NK-92 treated with Interleukin-12 subunit alpha and Interleukin-12 subunit beta, amount 100 ng/mL, for 24 hours (cell line): ENCODE measurements at places on chromosomes 7 and 10.

- no peak for DNase-seq
Observed at GRCh38 chr10:3848005-3848774, 63.2 kb upstream of the KLF6 start.

- peak; percentile 38 for DNase-seq
Observed at GRCh38 chr10:71684356-71685173, 35.0 kb downstream of the C10orf105 start.

DNA sequence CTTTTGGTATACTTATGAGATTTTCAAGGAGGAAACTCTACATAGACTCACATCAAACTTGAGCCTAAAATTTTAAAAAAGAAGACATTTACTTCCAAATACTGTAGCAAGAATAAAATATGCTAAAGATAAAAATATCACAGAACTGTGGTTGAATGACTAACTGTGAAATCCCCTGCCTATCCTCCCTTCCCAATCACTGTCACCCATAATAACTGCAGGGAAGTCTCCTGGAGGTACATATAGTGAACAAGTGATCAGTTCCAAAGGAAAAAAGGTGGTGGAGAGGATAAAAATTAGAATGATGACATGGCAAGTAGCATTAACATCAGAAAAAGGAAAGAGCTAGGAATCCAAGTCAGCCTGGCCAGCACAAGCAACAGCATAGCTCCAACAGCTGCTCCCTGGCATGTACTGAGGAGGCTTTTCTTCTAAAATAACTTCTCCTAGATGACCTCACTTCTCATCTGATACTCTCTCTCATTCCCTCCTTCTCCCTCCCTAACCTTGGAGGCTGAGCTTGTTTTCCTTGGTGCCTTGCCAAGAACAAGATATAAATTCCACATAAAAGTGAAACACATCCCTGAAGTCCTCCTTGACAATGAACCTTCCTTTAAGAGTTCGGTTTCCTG lies 124.0 kb downstream of the IQUB start:
- no peak for DNase-seq

DNA sequence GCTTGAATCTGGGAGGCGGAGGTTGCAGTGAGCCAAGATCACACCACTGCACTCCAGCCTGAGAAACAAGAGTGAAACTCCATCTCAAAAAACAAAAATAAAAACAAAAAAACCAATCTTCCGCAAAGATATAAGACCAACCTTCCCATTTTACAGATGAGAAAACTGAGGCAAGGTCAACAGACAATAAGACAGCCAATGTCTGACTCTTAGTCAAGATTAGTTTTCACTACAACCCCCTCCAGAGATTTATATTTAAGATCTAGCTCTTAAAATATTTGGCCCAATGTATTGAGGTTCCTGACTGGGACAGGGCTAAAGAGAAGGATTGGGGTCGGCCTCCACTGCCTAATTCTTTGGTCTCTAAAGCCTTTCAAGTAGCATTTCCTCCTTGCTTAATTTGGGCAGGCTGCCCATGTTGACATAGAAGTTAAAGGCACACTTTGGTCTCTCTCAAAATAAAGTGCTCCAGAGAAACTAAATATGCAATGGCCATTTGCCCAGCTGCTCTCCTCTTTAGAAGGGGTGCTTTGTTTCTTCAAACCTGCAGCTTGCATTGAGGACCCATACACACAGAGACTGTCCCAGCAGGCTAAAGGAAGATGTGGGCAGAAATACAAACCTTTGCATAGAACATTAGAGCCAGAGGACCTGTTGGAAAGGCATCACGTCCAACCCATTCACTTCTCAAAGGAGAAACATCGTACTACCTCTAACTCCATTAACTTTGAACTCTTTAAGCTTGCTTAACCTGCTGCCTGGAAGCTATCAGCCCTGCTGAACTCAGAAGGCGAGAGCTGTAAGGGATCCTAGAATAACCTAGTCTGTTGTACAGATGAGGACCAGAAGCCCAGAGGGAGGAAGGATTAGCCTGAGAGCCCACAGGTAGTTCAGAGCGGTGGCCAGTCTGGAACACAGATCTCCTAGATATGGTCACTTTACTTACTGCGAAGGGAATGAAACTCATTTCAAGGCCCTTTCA lies 3.9 kb downstream of the TECTB start:
- DNase-seq, result no peak

- DNase-seq, result no peak
Observed at GRCh38 chr10:63553031-63553430, 31.8 kb downstream of the REEP3 start.

GRCh38 chr7:24779283-24779655 lies 22.0 kb upstream of the GSDME start:
- DNase-seq, result no peak

- DNase-seq, result no peak
Observed at GRCh38 chr7:144818511-144818910, 17.3 kb downstream of the TPK1 start.

GRCh38 chr7:69956541-69956940 lies 358.3 kb downstream of the AUTS2 start:
- no peak for DNase-seq

GRCh38 chr7:121832347-121832746 lies 40.6 kb upstream of the PTPRZ1 start:
- no peak for DNase-seq

GRCh38 chr10:48444266-48444665 lies 137.8 kb downstream of the MAPK8 start:
- no peak for DNase-seq

DNA sequence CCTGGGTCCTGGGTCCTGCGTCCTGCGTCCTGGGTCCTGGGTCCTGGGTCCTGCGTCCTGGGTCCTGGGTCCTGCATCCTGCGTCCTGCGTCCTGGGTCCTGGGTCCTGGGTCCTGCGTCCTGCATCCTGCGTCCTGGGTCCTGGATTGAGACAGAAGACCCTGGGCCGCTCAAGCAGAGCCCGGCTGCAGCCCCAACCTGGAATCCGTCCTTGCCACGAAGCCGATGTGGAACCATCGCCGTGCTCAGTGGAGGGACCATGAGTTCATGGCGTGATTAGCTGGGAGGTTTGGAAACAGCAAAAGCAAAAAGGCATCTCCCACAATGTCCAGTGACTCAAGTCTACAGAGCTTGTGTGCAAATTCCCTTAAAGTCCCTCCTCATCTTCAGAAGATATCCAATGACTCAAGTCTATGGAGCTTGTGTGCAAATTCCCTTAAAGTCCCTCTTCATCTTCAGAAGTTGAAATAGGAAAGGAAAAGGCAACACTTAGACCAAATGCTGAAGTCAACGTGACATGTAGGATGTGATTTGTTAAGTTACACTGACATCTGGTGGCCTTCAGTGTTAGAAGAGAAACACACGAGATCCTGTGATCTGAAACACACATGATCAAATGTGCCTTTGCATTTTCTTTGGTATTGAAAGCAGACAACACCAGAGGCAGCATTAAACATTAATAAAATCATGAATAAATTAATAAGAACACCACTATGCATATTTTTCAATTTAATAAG lies 179.9 kb downstream of the PTPRN2 start:
- DNase-seq, result no peak

DNA sequence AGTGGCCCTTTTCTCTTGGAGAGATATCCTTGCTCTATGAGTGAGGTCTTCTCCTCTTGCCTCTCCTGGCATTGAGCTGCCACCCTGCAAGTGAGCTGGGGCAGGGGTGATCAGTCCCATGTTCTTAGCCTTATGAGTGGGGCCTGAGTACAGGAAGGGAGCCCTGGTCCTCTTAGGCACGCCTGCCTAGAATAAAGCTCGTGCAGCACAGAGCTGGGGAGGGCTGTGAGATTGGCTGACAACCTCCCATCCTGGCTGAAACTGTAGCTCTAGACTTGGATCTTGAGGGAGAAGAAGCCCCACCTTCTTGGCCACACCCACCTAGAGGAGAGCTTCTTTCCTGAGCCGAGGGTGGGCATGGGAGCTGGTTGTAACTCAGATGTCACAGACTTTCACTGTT lies 305.0 kb upstream of the ZNF32 start:
- DNase-seq, result no peak

GRCh38 chr10:132588301-132589013 lies 50.9 kb downstream of the INPP5A start:
- no peak for DNase-seq

- no peak for DNase-seq
Observed at GRCh38 chr7:12756821-12757220, 69.4 kb downstream of the ARL4A start.

- DNase-seq, result no peak
Observed at GRCh38 chr7:135650831-135651573, 11.3 kb upstream of the STMP1 start.

DNA sequence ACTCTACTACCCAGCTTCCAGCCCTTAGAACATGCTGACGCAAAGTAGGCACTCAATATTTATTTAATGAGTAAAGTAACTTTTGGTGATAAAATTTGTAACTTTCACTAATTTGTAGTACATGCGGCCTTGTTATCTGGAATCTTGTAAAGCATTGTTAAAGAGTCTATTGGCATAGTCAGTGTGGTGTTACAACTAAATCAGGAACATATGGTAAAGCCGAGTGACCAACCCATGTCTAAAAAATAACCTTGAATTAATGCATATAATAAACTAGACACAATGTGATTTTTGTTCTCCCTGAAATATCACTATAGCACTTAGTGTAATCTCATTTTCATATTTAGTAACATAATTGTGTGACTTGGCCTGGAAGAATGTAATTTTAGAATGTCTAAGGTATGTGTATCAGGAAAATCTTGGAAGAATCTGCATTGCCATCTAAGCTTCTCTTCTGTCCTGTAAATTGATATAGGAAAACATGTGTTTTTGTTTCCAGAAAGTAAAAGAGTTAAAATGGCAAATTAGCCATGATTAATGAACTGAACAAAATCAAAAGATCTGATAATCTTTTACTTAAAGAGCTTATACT lies 256.7 kb upstream of the GNAI1 start:
- DNase-seq, result no peak

DNA sequence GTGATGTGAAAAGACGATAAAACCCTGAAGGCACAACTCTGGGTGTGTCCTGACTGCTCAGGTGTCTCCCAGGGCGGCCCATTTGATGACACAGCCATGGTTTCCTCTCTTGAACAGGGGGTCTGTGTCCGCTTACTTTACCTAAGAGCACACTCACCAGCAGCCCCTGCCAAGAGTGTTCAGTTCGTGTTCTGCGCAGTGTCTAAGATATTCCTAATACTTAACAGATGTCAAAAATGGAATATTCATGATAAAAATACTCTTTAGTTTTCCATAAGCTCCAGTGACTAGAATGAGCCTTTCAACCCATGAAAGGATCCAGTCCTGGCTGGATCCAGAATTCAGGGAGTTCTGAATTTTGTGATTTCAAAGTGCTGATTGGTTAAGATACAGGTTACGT lies 492.4 kb downstream of the TNS3 start:
- DNase-seq, result no peak

- no peak for DNase-seq
Observed at GRCh38 chr7:1694611-1695511, 24.8 kb downstream of the ELFN1 start.

DNA sequence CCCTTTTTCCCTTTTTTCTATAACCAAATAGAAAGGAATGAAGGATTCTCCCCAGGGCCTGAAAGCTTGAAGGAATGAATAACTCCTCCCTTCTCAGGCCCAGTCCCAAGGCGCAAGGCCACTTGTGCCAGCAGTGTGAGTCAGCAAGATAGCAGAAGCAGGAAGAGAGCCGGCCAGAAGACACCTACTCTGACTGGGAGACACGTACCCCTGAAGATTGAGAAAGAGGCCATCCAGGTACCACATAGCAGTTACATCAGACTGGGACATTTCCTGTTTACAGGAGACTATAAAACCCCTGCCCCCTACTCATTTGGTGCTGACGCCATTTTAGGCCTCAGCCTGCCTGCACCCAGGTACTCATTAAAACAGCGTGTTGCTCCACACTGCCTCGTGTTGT lies 65.5 kb downstream of the LRRC17 start:
- DNase-seq, result no peak

DNA sequence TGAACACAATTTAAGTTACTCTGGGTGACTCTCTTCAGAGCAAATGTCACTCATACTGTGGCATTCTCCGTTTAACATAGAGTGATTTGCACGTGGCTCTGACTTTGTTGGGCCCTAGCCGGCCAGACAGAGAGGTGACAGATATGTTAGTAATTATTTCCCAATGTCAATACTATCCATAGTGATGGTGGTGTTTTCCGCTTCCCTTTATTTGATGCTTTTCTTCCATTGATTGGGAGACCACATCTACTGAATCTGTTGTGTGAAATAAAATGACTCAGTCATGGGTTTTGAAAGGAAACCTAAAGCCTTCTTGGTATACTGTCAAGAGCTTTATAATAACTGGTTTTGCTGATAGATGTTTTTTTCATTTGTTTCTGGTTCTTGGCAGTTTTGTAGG lies 7.4 kb downstream of the AVL9 start:
- no peak for DNase-seq

GRCh38 chr7:39428221-39428620 lies 138.0 kb upstream of the YAE1 start:
- DNase-seq, result no peak

- no peak for DNase-seq
Observed at GRCh38 chr10:29773675-29774091, 138.9 kb upstream of the SVIL start.

DNA sequence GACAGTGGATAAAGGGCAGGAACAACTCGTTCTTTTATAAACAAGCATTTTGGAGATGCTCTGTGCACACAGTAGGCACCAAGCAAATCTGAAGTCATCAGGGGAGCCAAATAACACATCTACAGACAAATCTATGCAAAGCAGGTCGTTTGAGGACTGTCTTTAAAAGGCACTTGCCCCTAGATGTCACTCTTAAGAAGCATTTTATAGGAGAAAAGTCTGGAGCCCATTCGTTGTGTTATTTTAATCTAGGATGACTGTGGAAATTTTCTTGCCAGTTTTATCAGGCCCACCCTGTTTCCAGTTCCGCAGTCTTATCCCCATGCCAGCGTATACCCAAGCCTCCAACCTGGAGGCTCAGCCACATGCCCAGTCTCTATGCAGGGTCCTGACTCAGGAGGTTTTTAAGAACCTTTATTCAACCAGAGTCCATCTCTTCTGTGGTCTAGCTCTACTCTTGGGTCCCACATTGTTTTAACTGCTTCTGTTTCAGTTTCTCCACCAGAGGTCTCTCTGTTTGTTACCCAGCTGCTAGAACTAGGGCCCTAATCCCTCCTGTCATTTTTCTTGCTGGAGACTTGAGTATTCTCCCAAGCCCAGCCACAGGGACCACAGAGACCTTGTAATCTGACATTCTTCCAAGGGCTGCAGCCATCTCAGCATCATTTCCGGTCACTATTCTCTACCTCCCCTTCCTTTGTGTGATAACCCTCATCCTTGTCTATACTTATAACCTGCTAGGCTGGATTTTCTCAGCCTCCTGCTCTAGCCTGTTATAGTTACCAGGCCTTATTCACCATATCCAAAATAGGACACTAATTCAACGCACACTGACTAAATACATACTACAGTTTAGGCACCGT lies 26.7 kb downstream of the PIK3CG start:
- DNase-seq, result no peak

DNA sequence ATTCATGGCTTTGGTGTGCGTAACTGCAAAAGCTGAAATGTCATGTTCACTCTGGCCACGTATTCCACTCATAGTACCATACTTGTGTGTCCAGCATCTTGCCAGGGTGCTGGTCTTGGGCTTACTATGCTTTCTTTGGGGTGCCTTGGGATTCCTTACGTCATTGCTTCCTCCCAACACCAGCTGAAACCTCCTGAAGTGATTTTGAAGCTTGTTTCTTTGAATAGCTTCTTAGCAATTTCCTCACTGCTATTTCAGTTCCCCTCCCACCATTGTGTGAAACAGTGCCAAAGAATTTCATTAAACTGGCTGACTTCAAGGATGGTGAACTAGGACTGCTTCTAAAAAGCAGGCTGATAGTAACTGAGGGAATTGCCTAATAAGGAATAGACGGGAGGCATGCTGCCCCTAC lies 36.9 kb downstream of the ENTPD1 start:
- DNase-seq, result no peak
